SIG-M5 (cell line): ENCODE measurements at places on chromosomes 2 and 18.

GRCh38 chr18:75679331-75679730 lies 251.8 kb upstream of the SMIM21 start:
- no peak for DNase-seq

- DNase-seq = no peak
These were observed 511 bp downstream of the MOB4 start for GRCh38 chr2:197516393-197516761.

- DNase-seq = no peak
These were observed 183.3 kb upstream of the FBXO11 start for GRCh38 chr2:48089644-48090043.

DNA sequence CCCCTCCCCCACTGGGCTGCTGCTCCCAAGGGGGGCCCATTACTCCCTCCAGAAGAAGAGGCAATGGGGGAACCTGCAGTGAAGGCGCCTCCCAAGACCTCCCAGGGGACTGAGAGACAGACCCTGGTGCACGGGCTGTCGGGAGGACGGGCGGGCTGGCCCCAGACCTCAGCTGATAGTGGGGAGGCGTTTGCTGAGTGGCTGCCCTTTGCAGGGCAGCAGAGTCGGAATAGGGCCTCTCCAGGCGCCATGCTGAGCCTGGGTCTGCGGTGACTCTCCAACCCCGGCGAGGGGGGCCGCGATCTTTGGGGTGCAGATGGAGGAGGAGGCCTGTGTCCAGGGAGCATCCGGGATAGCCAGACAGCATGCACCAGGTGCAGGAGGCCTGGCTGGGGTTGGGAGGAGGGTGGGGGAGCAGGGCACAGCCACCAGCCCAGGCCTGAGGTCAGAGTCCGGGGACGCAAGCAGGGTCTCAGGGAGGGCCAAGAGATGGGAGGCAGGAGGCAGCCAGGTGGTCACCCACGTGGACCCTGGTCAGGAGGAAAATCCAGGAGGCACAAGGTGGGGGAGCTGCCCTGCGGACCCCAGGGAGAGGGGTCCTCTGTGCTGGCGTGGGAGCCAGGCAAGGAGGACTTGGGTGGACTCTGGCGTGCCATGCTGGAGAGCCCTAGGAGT lies 11.0 kb downstream of the CROCC2 start:
- DNase-seq = no peak

- no peak for DNase-seq
These were observed 68.0 kb downstream of the KLHL29 start for GRCh38 chr2:23452853-23453420.

DNA sequence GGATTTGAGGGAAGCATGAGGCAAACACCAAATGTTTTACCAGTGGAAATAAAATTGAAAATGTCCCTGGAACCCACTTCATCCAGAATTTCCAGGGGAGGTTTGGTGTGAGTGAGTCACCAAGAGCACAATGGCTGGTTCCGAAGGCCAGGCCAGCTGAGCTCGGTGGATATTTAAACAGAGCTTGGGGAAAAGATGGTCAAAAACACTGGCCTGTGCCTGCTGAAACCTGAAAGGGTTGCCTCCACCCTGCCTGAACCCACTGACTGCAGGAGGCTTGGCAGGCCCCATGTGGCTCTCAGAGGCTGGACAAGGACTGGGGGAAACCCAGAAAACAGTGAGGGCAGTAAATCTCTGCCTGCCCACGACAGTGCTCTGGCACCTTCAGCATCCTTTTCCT lies 93.9 kb downstream of the TTC32 start:
- DNase-seq = no peak

DNA sequence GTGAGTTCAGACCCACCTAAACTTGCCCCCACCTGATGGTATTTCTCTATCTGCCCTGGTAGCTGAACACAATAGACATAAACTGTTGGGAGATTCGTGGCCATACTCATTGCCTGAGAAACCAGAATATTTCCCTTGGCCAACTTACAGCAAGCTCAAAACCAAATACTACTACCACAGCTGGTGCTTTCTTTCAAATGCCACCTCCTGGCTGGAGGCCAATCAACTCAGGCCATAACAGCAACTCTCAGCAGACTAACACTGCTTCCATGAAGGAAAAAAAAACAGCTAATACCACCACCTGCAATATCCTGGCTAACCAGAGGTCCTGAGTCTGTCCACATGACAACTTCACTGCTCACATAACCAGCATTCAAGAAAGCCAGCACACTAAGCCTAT lies 373.1 kb downstream of the CMPK2 start:
- DNase-seq = no peak

DNA sequence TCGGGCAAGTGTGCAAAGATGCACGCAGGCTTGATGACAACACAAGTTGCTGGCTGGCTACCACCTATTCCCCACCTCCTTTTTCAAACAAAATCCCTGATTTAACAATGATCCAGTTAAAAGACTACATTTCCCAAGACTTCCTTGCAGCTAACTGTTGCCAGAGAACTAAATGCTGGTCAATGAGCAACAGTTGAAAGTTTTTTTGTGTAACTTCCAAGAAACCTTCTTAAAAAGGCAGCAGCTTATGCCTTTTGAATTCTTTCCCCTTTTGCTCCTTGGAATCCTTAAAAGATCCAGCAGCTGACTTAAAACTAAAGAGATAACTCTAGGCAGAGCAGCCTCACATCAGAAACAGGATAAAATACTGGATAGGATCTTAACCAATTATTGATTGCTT lies 38.5 kb downstream of the NPHP1 start:
- no peak for DNase-seq

- no peak for DNase-seq
These were observed 95.1 kb upstream of the KLHL14 start for GRCh38 chr18:32867936-32868335.

GRCh38 chr18:9337873-9338272 lies 3.3 kb downstream of the TWSG1 start:
- DNase-seq = peak; percentile 67

DNA sequence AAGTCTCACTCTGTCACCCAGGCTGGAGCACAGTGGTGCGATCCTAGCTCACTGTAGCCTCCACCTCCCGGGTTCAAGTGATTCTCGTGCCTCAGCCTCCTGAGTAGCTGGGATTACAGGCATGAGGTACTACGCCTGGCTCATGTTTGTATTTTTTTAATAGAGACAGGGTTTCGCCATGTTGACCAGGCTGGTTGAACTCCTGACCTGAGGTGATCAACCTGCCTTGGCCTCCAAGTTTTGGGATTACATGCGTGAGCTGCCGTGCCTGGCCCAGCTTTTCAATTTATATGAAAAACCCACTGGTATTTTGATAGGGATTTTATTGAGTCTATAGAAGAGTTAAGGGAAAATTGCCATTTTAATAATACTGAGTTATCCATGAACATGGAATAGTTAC lies 63.3 kb downstream of the XRCC5 start:
- DNase-seq = no peak

- DNase-seq = no peak
These were observed 47.6 kb downstream of the LONRF2 start for GRCh38 chr2:100274566-100275199.

- DNase-seq = no peak
These were observed 29.8 kb downstream of the BABAM2 start for GRCh38 chr2:27920148-27920885.

DNA sequence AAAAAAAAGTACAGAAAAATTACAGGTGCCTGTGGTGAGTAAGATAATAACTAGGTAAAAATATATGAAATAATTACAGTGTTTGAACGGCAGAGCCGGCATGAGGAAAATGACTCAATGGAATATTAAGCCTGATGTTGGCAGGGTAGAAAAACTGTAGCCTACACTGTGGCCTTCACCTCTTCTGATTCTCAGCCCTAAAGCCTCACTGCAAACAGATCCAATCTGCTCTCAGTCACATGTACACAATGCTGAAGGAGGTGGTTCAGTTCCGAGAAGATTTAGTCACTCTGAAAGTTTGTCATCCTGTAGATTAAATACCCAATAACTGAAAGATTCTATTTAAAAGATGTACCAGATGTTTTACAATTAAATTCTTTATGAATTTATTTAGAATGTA lies 66.9 kb upstream of the MAP3K20 start:
- DNase-seq = no peak

GRCh38 chr2:30747206-30747605 lies 60.0 kb downstream of the CAPN13 start:
- DNase-seq = no peak

DNA sequence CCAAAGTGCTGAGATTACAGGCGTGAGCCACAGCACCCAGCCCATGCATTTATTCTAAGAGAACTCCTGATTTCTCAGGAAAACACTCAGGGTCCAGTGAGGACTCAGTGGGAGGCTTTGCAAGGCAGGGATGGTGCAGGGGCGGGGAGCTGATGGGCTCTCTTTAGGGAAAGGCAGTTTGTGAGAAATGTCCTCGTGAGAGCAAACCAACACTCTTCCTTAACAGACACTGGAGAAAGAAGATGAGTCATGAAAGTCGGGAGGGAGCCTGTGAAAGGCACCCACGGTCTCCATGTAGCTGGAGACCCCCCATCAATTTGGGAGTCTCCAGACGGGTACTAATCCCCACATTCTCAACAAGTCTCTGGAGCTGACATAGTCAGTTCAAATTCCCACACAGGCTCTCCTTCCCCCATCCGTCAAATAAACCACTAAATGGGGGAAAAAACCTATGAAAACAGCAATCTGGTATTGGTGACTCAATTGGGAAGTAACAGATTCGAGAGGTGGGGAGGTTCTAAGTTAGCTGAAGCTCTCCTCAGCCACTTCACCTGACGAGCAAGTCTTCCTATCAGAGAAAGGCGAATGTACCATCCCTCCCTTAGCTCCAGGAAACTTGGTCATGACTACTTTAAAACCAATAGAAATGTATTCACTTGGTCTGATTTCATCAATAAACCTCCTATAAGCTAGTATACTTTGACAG lies 11.0 kb upstream of the CREG2 start:
- no peak for DNase-seq

- DNase-seq = no peak
These were observed 89.3 kb downstream of the CABYR start for GRCh38 chr18:24227977-24228666.

GRCh38 chr2:70440621-70441020 lies 113.0 kb downstream of the TGFA start:
- DNase-seq = no peak

- DNase-seq = no peak
These were observed 28.0 kb upstream of the FOSL2 start for GRCh38 chr2:28364610-28365009.

DNA sequence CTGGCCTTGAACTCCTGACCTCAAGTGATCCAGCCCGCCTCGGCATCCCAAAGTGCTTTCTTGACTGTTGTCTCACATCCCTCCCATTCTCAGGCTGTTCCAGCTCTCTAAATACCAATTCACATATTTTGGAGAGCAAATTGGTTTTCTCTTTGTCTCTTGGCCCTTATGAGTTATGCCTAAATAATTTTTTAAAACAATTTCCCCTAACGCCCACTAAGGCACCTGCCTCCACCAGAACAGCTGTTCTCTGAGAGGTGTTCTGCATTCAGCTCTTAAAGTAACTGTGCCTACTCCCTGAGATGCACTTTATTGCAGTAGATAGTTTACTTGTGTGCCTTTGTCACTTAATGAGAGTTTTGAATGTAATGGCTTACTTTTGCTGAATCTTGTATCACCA lies 6.9 kb downstream of the CCDC195 start:
- no peak for DNase-seq

DNA sequence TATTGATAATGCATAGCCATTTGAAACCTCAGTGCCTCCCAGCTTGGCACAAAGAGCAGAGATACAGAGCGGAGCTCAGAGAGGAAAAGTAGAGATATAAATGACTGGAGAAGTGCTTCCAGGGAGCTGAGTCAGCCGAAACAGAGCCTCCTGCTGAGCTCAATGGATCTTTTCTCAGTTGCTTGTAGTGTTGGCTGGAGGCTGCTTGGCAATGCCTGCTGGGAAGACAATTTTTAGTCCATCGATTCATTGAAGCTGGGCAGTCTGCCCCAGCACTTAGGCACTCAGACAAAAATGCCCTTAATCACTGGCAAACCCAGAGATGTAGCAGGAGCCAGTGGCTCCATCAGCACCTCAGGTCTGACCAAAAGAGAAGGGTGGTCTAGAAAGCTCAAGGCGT lies 81.3 kb upstream of the SETBP1 start:
- DNase-seq = no peak

- no peak for DNase-seq
These were observed 239.1 kb downstream of the ICOS start for GRCh38 chr2:204175552-204176271.

DNA sequence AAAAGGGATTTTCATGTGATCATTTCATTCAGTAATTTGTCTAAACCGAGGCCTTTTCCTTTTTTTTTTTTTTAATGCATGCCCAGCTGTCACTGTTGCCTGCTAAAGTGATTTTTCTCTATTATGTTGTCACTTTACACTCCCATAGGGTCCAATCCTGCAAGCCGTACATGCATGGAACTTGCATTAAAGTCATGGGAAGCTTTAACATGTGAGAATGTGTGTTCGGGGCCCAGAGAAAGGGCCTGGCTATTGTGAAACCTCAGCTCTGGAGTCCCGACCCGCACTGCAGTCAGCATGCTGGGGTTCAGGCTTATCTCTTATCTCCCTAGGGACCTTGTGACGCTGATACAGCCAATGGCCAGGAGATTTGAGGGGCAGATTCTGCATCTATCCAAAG lies 474.6 kb downstream of the SLC4A3 start:
- no peak for DNase-seq

DNA sequence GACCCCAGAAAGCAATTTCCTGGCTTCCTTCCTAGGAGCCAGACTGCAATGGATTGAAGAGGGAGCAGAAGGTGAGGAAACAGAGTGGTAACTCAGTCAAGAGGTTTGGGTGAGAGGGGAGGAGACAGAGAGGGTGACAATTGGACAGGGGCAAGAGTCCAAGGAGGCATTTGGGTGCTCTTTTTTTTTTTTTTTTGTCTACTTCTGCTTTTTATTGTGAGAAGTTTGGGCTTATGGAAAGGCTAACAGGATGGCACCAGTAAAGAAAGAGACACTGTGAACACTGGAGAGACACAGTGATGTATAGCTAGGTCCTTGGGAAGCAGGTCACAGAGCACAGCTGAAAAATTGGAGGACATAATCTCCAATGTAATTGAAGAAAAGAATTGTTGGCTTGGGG lies 25.0 kb downstream of the CYBRD1 start:
- no peak for DNase-seq

DNA sequence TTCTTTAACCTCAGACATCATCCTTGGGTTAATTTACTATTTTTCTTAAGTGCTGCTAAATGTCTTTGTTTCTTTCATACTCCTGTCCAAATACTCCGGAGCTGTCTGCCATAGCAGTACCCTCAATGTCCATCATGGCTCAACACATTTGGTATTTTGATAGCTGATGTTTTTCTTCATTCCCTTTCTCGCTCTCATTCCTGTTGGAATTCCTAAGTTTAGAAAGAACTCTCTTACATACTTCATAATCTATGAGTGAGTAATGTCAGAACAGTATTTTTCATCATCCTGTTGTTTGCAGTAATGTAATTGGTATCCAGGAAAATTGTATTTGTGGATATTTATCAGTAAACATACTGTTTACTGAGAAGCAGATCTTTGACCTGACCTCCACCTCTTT lies 282.9 kb downstream of the PTGR3 start:
- DNase-seq = no peak

GRCh38 chr2:41947701-41948396 lies 100.0 kb upstream of the PKDCC start:
- no peak for DNase-seq
